SK-N-SH (cell line): ENCODE measurements at places on chromosomes 2 and 18.

GRCh38 chr2:99865818-99866676 is 276.3 kb downstream of the AFF3 start:
- H3K4me1 ChIP-seq, result peaks cover 28% of the 10 kb centered on the region
- no peak overlapping the region for H3K4me3 ChIP-seq
- no peak overlapping the region for H3K27ac ChIP-seq
- H3K36me3 ChIP-seq, result no peaks in the 10 kb centered on the region

- H3K27me3 ChIP-seq, result no peaks in the 10 kb centered on the region
- DNase-seq, result peak; percentile 40
- H3K4me1 ChIP-seq, result peaks cover 6% of the 10 kb centered on the region
- H3K4me3 ChIP-seq, result no peak overlapping the region
- no peaks in the 10 kb centered on the region for H3K36me3 ChIP-seq
- no peak overlapping the region for H3K27ac ChIP-seq
These were observed 100.7 kb upstream of the STK39 start for GRCh38 chr2:168348076-168348475.

DNA sequence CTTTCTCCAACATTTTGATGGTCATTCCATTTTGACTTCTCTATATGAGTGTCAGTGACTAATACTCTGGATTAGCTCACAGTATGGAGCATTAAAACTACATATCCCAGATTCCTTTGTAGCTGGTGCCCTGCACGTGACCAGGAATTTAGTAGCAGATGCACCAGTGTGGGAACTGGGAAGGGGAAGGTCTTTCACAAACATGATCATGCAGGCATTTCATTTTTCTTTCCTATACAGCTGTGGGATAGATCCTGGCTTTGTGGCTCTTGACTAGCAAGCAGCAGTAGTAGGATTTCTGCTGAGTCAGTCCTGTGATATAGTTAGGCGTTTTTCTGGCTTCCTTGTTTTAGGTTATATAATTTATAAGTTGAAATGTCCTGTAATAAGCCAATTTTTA is 971.0 kb upstream of the CDH2 start:
- no peak for DNase-seq
- no peak overlapping the region for H3K4me3 ChIP-seq
- no peaks in the 10 kb centered on the region for H3K27me3 ChIP-seq
- no peaks in the 10 kb centered on the region for H3K4me1 ChIP-seq

DNA sequence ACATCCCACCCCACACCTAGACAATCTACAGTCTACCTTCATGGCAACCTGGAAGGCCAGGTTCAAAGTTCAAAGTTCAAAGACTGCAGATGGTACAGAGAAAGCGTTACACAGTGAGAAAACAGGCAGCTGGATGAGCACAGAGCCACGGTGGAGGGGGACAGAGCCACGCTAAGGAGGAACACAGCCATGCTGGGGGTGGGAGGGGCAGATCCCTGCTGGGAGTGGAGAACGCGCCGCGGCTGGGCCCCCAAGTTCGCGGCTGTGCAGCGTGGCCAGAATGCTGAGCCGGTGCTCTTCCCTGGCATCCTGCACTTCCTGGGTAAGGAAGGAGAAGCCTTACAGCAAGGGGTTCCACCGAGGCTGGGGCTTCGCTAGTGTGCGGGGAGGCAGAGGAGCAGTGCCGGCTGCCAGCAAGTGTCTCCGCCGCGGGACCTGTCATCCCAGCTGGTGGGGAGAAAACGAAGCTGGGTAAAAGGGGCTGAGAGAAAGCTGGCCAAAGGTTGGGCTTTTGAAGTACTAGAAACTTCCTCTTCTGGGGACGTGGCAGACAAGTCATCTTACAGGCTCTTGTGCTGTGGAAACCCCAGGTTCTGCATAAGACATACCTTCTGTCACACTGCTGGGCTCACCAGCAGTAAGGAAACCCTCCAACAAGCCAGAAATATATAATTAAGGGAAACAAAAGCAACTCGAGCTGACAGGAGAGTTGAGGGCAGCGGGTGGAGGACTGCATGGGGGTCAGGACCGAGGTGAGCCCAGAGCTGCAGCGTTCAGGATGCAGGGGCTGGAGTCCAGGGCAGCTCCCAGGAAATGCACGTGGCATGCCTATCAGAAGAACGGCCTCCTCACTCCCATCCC is 115.5 kb downstream of the HDAC4 start:
- no peaks in the 10 kb centered on the region for H3K36me3 ChIP-seq
- H3K4me3 ChIP-seq, result no peak overlapping the region
- no peaks in the 10 kb centered on the region for H3K27me3 ChIP-seq
- no peak for DNase-seq
- H3K27ac ChIP-seq, result no peak overlapping the region
- peaks cover 37% of the 10 kb centered on the region for H3K4me1 ChIP-seq

- H3K4me3 ChIP-seq, result no peak overlapping the region
- H3K36me3 ChIP-seq, result peaks cover 7% of the 10 kb centered on the region
- H3K27ac ChIP-seq, result no peak overlapping the region
- no peaks in the 10 kb centered on the region for H3K27me3 ChIP-seq
These were observed 23.3 kb downstream of the GRB14 start for GRCh38 chr2:164597983-164598382.

GRCh38 chr2:144015036-144015435 is 504.9 kb downstream of the ZEB2 start:
- no peaks in the 10 kb centered on the region for H3K36me3 ChIP-seq
- no peak for DNase-seq
- no peak overlapping the region for H3K4me3 ChIP-seq
- no peaks in the 10 kb centered on the region for H3K4me1 ChIP-seq
- H3K27me3 ChIP-seq, result no peaks in the 10 kb centered on the region

- no peaks in the 10 kb centered on the region for H3K4me1 ChIP-seq
- no peaks in the 10 kb centered on the region for H3K36me3 ChIP-seq
- DNase-seq, result no peak
- no peak overlapping the region for H3K27ac ChIP-seq
- H3K27me3 ChIP-seq, result no peaks in the 10 kb centered on the region
- no peak overlapping the region for H3K4me3 ChIP-seq
These were observed 63.0 kb upstream of the CELF4 start for GRCh38 chr18:37628470-37629220.

DNA sequence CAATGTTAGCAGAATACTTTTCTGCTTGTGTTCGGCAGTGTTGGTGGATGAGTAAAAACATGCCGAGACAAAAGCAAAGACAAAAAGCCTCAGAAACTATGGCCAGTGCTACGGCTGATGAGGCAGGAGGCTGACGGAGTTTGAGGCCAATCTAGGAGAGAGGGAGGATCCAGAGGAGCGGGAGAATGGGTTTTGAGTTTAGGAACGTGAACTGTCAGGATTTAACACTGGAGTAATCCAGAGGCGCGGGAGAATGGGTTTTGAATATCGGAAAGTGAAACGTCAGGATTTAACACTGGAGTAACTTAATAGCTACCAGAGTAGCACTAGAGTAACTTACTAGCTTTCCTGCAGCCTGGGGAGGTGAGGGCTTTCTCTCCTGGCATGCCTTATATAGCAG is 37.4 kb downstream of the LYPD6B start:
- no peak overlapping the region; the same call in 1 of the 2 replicates for H3K27ac ChIP-seq
- DNase-seq, result no peak
- peaks cover 16% of the 10 kb centered on the region; the same call in 1 of the 2 replicates for H3K4me1 ChIP-seq
- H3K27me3 ChIP-seq, result no peaks in the 10 kb centered on the region
- no peaks in the 10 kb centered on the region for H3K36me3 ChIP-seq
- no peak overlapping the region for H3K4me3 ChIP-seq

GRCh38 chr2:120785228-120785966 is 49.7 kb downstream of the GLI2 start:
- no peak for DNase-seq
- H3K4me3 ChIP-seq, result no peak overlapping the region
- H3K27me3 ChIP-seq, result no peaks in the 10 kb centered on the region
- H3K4me1 ChIP-seq, result peaks cover 7% of the 10 kb centered on the region; the same call in 1 of the 2 replicates
- H3K36me3 ChIP-seq, result no peaks in the 10 kb centered on the region

DNA sequence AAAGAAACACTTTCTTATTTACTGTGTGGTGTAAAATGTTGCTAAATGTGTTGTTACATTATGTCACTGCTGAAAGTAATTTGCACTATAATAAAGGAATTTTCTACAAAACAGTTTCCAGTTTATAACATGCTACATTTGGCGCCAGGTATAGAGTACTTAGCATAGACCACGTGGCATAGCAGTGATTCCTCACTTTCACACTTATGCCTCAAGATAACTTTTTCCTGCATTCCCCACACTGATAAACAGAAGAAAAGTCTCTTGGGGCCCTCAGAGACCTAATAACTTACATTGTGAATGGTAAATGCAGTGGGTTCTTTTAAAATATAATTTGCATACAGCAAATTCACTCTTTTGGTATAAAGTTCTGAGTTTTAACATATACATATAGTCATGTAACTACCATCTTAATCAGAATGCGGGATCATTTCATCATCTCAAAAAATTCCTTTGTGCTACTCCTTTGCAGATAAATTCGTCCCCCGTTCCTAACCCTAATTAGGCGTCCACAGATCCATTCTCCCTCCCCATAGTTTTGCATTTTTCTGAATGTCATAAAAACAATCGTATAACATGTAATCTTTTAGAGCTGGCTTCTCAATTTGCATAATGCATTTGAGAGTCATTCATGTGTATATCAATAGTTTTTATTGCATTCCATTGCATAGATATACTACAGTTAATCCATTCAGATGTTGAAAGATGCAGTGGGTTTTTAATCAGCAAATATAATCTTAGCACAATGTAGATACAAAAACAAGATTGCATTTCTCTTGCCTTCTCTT is 7.5 kb downstream of the LGALSL start:
- no peaks in the 10 kb centered on the region for H3K4me1 ChIP-seq
- DNase-seq, result no peak
- no peak overlapping the region for H3K4me3 ChIP-seq
- no peaks in the 10 kb centered on the region for H3K27me3 ChIP-seq
- H3K36me3 ChIP-seq, result peaks cover 16% of the 10 kb centered on the region
- H3K27ac ChIP-seq, result no peak overlapping the region

DNA sequence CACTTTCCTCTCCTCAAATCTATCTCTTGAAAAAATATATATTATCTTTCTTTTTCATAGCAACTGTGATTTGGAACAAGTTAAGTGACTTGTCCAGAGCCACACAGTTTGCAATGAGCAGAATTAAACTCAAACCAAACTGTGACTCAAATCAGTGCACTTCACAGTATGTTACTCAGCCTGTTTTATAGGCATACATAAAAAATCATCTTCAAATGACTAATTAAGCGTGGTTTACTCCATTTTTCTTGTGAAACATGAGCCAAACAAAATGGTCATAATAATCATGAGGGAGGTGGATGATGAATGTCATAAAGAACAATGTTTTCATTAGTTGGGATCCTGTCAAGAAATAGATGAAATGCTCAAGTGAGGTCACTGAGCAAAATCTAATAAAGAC is 6.1 kb upstream of the CCDC178 start:
- DNase-seq, result no peak
- H3K4me1 ChIP-seq, result no peaks in the 10 kb centered on the region
- H3K27me3 ChIP-seq, result peaks cover under 1% of the 10 kb centered on the region; the same call in 1 of the 2 replicates

GRCh38 chr2:204207866-204208265 is 271.3 kb downstream of the ICOS start:
- no peaks in the 10 kb centered on the region for H3K36me3 ChIP-seq
- H3K4me1 ChIP-seq, result peaks cover 4% of the 10 kb centered on the region; the same call in 1 of the 2 replicates
- no peak overlapping the region for H3K4me3 ChIP-seq
- DNase-seq, result no peak

- DNase-seq, result peak; percentile 66
- no peak overlapping the region for H3K27ac ChIP-seq
- no peaks in the 10 kb centered on the region; the same call in none of the 2 replicates for H3K4me1 ChIP-seq
- no peaks in the 10 kb centered on the region for H3K36me3 ChIP-seq
These were observed 111.6 kb upstream of the NABP1 start for GRCh38 chr2:191566344-191566743.

GRCh38 chr18:45871431-45872084 is 46.1 kb downstream of the SIGLEC15 start:
- H3K4me1 ChIP-seq, result no peaks in the 10 kb centered on the region
- no peak overlapping the region for H3K4me3 ChIP-seq
- no peaks in the 10 kb centered on the region for H3K27me3 ChIP-seq
- peaks cover 42% of the 10 kb centered on the region for H3K36me3 ChIP-seq

DNA sequence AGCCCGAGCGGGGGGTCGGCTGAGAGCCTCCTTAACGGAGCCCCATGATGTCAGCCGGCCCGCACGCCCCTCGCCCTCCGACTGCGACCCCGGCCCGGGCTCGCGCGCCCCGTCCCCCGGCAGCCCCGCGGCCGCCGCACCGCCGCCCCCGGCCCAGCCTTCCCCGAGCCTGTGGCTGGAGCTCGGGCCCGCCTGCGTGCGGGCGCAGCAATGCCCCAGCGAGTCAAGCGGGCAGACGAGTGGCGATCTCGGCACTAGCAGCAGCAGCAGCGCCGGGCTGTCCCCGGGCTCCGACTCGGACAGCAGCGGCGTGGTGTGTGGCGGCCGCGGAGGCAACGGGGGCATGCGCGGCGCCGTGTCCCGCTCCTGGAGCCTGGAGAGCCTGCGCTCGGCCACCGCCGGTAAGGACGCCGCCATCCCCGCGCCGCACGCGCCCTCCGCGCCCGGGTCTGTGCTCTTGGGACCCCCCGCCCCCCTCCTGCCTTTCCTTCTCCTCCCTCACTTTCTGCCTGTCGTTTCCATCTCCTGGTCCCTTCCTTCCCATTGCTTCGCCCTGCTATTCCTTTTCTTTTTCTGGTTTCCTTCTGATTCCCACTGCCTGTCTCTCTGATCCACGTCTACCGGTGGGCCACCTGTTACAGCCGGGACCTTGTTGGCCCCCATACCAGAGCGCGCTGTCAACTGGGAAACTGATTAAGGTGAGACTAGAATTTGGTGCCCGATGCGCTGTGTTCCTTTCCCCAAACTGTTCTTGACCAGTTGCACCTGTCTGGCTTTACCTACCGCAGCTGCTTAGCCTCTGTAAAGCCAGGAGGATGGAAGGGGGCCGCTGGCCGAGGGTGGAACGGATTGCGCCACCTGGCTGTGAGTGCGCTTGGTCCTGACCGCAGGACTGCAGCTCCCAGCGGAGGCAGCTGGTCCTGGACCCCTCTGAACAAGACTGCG is 127.4 kb downstream of the ARHGEF4 start:
- DNase-seq, result peak; percentile 82
- no peak overlapping the region for H3K27ac ChIP-seq
- H3K27me3 ChIP-seq, result peaks cover 21% of the 10 kb centered on the region
- peaks cover 8% of the 10 kb centered on the region; the same call in 1 of the 2 replicates for H3K4me1 ChIP-seq
- no peaks in the 10 kb centered on the region for H3K36me3 ChIP-seq
- peak overlapping the region; percentile 35; the same call in 1 of the 2 replicates for H3K4me3 ChIP-seq

GRCh38 chr2:84956334-84957297 is 14.3 kb upstream of the KCMF1 start:
- H3K4me3 ChIP-seq, result no peak overlapping the region
- H3K36me3 ChIP-seq, result peaks cover 2% of the 10 kb centered on the region
- no peaks in the 10 kb centered on the region for H3K27me3 ChIP-seq
